ENCODE measurements at places on chromosomes 2 and 18.

GRCh38 chr18:49926106-49926745 is 112.9 kb upstream of the ACAA2 start:
- peak; percentile 80 for DNase-seq

DNA sequence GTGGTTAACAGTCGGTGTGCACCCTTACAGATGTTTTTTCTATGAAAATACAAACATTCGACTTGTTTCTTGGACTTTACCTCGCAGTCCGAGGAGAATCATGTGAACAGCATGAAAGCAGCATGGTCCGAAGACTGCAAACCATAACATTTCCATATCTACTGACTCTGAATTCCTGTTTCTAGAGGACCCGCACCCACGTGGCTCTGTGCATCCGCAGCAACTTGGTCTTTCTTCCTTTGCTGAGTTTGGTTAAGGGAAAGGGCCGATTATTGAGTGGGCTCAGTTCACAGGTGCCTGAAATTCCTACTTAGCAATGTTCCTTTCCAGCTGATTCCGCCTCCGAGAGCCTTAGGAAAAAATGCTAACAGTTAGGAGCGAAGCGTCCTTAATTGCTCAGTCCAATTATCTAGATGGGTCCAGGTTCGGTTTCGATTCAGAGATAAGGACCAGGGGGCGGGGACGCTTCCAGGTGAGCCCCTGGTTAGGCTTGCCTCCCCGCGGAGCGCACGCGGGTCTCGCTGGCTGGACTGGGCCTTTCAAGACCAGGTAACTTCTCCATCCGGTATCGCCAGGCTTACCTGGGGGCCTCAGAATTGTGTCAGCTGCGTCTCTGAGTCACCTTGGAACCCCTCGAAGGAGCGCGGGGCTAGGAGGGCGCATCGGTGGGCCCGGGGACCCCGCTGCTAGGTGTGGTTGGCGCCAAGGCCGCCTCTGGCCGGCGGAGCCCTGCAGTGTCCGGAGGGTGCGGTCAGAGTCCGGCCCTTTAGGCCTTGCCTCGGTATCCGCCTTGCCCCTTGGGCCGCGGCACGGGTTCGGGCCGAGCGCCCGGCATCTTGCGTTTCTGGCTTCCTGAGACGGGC is 1.1 kb upstream of the B3GNT2 start:
- DNase-seq: no peak

GRCh38 chr18:63617049-63617914 is 26.8 kb downstream of the SERPINB4 start:
- peak; percentile 56 for DNase-seq

DNA sequence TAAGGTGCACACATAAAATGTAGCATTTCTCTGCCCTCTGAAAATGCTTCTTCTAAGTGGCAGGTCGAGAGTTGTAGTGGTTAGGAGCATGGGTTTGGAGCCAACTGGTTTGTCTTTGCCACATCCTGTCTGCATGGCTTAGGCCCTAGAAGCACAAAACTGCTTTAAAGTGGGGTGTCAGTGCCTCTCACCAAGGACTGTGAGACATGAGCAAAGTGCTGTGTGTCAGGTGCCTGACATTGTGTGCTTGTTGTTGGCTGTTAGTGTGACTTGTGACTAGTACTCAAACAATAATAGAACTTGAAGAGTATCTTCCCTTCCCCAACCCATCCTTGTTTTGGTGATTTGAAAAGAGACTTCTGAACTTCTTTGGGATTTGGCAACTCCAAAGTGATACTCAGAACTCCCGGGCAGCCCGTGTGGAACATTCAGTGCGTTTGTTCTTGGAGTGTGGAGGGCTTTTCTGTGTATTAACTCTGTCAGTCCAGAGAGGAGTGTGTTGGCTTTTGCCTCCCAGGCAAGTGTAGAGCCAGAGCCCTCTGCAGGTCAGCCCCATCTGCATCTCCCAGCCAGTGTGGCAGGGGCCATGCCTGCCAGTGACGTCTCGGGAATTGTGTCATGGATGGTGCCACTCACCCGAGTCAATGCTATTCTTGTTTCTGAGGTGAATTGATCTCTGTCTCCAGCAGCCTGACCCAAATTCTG is 5.0 kb downstream of the MGAT5 start:
- DNase-seq: no peak

DNA sequence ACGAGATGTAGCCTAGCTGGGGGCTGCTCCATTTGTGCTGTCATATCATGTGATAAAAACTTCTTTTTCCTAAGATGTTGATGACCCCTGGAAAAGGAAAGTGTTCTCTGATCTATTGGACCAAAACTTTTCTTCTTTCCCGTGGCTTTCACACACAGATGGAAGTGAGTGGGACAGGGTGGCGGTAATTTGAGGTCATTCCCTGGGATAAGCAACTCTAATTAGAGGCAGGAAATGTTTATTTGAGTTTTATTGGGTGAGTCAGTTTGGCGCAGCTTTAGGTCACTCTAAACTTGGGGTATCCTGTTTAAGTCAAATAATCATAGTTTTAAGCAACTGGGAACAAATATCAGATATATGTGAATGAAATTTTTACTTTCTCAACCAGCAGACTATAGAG is 221.0 kb upstream of the EPAS1 start:
- DNase-seq: no peak

- no peak for DNase-seq
Observed at GRCh38 chr2:109266998-109267854, 138.2 kb downstream of the SH3RF3 start.

DNA sequence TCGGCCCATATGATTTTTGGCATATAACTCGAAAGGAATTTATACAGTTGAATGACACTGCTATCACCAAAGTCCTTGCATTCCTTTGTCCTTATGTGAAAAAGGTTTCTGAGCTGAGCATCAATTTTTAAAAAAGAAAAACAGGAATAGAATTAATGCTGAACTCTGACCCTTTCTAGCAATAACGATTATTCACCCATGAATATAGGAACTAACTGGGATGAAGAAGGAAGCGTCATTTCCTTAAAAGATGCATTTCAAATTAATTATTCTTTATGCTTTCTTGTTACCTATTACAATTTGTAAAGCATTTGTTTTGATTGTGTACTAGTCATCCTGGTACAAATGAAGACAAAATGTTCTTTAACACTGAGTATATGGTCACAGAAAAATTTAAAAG is 19.3 kb downstream of the TMEM247 start:
- no peak for DNase-seq

DNA sequence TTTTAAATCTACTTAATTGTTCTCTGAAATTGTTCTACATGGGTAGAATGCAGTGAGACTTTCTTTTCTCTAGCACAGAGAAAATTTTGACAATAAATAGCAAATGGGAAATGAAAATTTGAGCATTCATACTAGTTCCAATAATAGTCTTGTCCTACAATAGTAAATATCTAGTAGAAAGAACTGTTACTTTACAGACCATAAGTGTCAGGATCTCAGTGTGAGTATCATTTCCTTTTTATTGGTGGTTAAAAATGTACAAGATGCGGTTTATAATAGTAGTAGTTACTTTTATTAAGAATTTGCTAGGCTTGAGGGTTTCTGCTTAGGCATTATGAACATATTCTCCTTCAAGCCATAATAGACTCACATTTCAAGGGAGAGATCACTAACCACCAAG is 43.2 kb downstream of the KCNE4 start:
- no peak for DNase-seq

DNA sequence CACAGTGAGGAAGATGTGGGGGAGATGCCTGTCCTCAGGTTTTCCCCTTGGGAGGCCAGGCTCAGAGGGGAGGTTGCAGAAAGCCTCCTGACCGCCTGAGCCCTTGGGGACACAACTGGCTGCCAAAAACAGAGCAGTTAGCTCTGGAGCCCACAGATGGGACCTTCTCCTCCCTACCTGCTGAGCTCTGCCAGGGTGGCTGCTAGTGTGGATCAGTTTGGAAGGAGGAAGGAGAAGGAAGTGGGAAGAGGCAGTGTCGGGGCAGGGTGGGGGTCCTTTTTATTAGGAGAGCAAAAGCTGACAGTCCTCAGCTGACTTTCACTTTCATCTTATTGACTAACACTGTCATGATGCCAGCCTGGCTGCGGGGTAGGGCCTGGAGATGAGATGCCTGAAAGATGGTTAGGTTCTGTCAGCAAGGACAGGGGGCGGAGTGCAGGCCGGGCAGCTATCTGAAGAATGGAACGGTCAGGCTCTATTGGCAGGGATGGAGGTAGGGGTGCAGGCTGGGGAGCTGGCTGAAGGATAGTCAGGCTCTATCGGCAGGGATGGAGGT is 188.5 kb upstream of the HDAC4 start:
- DNase-seq: no peak

DNA sequence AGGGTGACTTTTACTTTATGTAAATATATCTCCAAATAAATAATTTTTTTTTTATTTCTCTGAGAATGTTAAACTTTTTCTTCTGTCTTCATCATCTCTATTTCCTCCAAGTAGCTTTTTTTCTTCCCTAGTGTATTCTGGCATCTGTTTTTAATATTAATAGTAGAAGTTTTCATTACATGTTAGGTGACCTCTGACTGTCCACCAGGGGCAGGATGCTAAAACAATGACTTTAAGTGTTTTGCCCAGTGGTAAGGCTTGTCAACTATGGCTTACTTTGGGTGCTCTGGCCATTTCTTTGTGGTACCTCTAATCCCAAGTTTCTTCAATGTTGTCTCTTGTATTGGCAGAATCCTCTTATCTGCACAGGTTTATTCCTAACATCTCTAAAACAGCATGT is 127.1 kb downstream of the SRBD1 start:
- no peak for DNase-seq

- no peak for DNase-seq
Observed at GRCh38 chr2:61793389-61793836, 60.4 kb downstream of the FAM161A start.

- no peak for DNase-seq
Observed at GRCh38 chr2:141703501-141703900, 427.3 kb downstream of the LRP1B start.

DNA sequence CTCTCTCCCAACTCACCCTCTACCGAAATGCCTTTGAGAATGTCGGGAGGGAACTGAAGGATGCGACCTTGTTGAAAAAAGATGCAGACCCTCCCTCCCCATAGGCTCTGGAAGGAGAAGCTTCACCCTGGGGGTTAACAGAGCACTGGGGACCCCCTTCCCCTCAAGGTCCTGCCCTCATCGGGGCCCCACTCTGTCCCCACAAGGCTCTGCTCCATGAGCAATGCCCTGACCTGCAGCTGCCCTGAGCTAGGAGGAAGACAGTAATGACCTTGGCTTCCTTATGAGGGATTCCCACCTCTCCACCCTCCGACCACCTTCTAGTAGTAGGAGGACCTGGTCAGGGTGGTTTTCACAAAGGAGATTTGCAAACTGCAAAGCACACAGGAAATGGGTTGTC is 44.4 kb upstream of the HPCAL1 start:
- no peak for DNase-seq

DNA sequence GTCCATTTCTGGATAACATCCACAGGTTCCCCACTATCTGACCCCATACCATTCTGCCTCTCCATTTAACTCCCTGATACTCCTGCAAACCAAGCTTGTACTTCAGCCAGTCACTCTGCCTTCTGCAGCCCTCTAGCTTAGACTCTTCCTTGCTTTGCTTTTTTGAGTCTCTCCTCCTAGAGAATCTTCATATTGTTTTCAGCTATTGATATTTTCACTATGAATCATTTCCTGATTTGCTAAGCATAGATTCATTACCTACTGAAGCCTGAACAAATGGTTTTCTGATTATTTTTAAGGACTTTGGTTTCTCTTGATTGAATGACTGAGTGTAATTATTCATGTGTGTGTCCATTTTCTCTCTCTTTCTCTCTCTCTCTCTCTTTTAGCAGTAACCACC is 2102.3 kb upstream of the CELF4 start:
- no peak for DNase-seq

DNA sequence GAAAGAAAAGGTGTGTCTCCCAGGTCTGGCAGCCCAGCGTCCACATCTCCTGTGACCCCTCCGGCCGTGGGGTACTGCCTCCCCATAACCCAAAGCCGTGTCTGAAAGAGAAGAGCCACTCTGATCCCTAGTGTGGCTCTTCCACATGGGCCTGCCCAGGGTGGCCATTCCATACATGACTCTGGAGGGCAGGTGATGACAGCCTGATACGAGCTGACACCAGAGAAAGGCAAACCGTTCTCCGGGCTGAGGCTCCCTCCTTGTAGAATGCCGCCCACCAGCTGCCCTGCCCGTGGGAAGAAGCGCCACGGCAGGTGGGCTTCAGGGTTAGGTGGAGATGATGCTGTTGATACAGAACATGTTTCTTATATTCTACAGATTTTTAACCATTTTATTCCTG is 451.6 kb upstream of the SALL3 start:
- DNase-seq: no peak

- DNase-seq: peak; percentile 47
Observed at GRCh38 chr2:97935719-97936161, 60.0 kb downstream of the TMEM131 start.

- DNase-seq: no peak
Observed at GRCh38 chr2:18578033-18578432, 11.3 kb downstream of the NT5C1B start.

- DNase-seq: peak; percentile 7
Observed at GRCh38 chr18:63831080-63831788, 56.0 kb downstream of the SERPINB7 start.

GRCh38 chr2:121698318-121698930 is 38.3 kb downstream of the NIFK start:
- no peak for DNase-seq

DNA sequence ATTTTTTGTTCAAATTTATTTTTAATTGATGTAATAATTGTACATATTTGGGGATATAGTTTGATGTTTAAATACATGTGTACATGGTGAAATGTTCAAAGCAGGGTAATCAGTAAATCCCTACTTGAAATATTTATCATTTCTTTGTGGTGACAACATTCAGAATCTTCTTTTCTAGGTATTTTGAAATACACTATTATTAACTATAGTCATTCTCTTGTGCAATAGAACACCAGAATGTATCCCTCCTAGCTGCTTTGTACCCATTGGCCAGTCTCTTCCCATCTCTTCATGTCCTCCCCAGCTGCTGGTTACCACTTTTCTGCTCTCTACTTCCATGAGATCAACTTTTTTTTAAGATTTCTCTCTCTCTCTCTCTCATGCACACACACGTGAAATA is 126.5 kb downstream of the ZNF407 start:
- DNase-seq: no peak

DNA sequence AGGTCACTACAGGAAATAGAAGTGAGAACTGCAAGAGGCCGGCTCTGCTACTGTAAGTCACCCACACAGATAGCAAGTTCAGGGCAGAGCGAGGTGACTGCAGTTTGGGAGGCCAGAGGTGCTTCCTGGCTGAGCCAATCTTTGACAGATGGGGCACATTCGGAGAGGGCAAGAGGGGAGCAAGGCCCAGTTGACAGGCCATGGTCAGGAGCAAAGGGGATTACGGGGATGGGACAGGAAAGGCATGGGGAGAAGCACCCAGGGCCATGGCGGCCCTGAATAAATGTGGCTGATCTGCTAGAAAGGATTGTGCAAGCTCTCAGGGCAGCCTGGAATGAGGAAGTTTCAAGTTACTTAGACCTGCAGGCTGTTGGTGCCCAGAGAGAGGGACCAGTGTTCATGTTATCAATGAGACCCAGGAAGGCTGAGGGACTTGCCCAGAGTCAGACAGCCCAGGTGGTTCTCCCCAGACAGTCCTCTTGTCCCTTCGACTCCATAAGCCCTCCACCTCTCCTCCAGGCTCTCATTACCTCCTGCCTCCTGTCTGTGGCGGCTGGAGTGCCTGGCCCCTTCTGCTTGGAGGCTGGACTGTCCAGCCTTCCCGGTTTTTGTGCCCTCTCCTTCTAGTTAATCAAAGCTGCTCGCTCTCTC is 123.3 kb downstream of the CTIF start:
- DNase-seq: peak; percentile 11

GRCh38 chr2:104538077-104538476 is 315.8 kb upstream of the POU3F3 start:
- DNase-seq: no peak

All from DMS79 treated with DMSO at 0.1 percent for 48 hours (cell line).